ENCODE measurements at places on chromosomes 4 and X. TPM values are rescaled to one million over a fixed set of nuclear protein-coding genes. Genes with fewer than 3 reads are reported as not detected.
A peak's percentile ranks its signal among the peaks of the same experiment; 100 is the strongest.

- no peaks in the 10 kb centered on the region for H3K27me3 ChIP-seq
- DNase-seq, result no peak
- H3K4me1 ChIP-seq, result no peaks in the 10 kb centered on the region
- H3K4me3 ChIP-seq, result no peak overlapping the region
Measured at GRCh38 chrX:4181782-4182407, 468.4 kb upstream of the PRKX start.

GRCh38 chr4:104642521-104642920 is 147.8 kb upstream of the CXXC4 start:
- no peak for DNase-seq
- H3K27ac ChIP-seq, result no peak overlapping the region
- no peak overlapping the region for H3K4me3 ChIP-seq

DNA sequence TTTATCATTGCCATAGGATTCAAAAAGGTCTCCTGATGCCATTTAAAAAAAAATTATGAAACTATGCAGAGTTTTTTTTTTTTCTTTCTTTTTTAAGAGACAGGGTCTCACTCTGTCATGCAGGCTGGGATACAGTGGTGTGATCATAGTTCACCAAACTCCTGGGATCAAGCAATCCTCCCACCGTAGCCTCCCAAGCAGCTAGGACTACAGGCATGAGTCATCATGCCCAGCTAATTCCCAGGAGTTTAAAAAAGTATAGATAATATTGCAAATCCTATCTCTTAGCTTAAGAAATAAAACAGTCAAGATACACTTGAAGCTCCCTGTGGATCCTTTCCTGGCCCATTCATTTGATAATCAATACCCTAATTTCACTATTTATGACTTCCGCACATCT is 58.6 kb upstream of the PRSS48 start:
- peak overlapping the region; percentile 35 for H3K27ac ChIP-seq
- no peaks in the 10 kb centered on the region for H3K4me1 ChIP-seq
- H3K36me3 ChIP-seq, result peaks cover 22% of the 10 kb centered on the region
- no peaks in the 10 kb centered on the region for H3K27me3 ChIP-seq
- H3K4me3 ChIP-seq, result no peak overlapping the region
- no peak for DNase-seq

DNA sequence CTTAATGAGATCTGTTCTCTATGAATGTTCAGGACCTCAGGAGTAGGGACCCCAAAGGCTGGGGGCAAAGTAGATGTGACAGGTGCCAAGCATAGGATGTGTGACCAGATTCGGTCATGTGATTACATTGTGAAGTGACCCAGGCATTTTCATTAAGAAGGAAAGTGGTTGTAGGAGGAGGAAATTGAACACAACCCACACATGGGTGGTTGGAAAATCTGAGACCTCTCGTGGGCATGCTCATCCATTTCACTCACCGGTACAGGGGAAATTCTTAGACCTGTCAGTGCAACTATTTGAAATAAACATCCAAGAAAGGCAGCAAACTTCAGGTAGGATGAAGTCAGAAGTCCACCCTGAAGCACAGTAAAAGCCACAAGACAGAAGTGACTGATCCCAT is 43.5 kb upstream of the CD99 start:
- H3K4me3 ChIP-seq, result no peak overlapping the region
- no peak overlapping the region for H3K27ac ChIP-seq
- no peak for DNase-seq
- H3K36me3 ChIP-seq, result no peaks in the 10 kb centered on the region
- H3K4me1 ChIP-seq, result no peaks in the 10 kb centered on the region

ARMCX4 gene
- polyA plus RNA-seq, result 3.8 TPM

NKX3-2 gene
- polyA plus RNA-seq, result 0.16 TPM
